ENCODE measurements at places on chromosomes 12 and 14.

DNA sequence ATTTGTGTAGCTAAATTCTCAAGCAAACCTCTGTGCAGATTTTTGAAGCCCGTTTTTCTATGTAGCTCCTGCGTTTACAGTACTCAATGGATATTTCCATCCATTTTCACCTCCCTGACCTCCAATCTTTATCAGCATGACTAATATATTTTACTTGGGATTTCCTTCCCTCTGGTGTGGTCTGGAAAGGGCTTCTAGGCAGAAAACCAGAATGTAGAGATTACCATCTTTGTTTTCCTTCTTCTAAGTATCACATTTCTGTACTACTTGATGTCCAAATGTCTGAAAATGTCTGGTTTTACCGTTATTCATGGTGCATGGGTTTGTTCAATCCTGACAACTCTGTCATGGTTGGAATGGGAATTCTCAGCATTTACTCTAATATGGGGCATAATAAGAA lies 907.6 kb upstream of the FLRT2 start:
- H3K4me3 ChIP-seq = no peak overlapping the region
- H3K4me1 ChIP-seq = no peaks in the 10 kb centered on the region
- H3K36me3 ChIP-seq = no peaks in the 10 kb centered on the region
- H3K27me3 ChIP-seq = no peaks in the 10 kb centered on the region
- no peak overlapping the region for H3K27ac ChIP-seq

DNA sequence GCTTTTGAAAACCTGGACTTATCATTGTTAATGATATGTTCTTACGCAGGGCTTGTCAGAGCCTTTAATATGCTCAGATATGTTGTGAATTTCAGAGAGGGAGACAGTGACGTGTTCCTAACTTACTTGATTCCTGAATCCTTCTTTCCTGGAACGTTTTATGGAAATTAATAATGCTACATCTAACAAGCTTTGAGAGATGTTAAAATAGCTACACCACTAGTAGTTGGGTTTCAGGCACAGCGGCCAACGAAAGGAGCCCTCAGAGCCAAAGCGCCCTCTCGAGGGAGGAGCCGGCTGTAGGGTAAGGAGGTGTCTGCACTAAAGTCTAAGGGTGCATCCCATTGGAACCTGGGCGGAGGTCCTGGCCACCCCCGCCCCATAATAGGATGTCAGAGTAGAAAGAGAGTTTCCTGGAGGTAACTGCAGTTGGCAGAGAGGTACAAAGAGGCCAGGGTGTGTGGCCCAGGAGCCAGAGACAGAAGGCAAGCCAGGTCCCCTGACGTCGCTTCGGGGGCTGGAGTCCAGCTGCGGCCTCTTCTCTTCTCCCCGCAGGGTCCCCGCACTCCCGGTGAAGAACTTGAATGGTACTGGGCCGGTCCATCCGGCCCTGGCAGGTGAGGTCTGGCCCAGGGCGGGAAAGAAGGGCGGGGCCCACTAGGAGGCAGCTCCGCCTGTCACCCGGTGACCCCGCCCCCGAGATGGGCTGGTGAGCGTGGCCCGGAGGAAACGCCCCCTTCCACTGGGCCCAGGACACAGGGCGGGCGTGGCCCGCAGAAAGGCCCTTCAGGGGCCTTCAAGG lies 36.3 kb downstream of the DTX1 start:
- H3K4me1 ChIP-seq = peaks cover 8% of the 10 kb centered on the region
- peak overlapping the region; percentile 27 for H3K4me3 ChIP-seq
- DNase-seq = peak; percentile 75
- H3K36me3 ChIP-seq = peaks cover 29% of the 10 kb centered on the region
- H3K27ac ChIP-seq = no peak overlapping the region

- H3K27ac ChIP-seq = no peak overlapping the region
- no peak for DNase-seq
- H3K36me3 ChIP-seq = no peaks in the 10 kb centered on the region
- H3K27me3 ChIP-seq = no peaks in the 10 kb centered on the region
- no peaks in the 10 kb centered on the region for H3K4me1 ChIP-seq
- H3K4me3 ChIP-seq = no peak overlapping the region
These were observed 213.1 kb upstream of the FLRT2 start for GRCh38 chr14:85316701-85317410.

- H3K36me3 ChIP-seq = peaks cover 5% of the 10 kb centered on the region
- H3K27ac ChIP-seq = no peak overlapping the region
- H3K4me1 ChIP-seq = no peaks in the 10 kb centered on the region
- peaks cover 82% of the 10 kb centered on the region for H3K27me3 ChIP-seq
- no peak for DNase-seq
- H3K4me3 ChIP-seq = no peak overlapping the region
These were observed 4.4 kb downstream of the KRT76 start for GRCh38 chr12:52772772-52773171.

DNA sequence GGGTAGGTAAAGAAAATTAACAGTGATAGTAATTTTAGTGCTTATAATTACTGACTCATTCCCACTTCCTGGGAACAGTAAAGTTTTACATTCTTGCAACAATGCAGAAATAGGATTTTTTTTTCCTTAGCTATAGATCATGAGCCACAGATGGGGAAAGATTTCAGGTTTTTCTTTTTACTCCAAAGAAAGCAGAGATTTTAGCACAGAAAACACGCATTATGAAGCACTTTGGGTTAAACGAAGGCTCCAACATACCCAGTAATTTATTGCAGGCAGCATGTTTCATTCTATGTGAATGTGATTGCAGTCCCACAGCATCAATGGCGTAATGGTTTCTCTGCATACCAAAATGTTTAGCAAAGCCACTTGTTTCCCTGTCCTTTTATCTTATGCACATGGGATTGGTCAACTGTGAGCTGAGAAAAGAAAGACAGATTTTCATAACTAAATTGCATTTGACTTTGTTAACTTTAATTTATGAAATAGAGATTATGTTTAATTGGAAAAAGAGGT lies 124.6 kb upstream of the E2F7 start:
- H3K27me3 ChIP-seq = no peaks in the 10 kb centered on the region
- H3K4me3 ChIP-seq = no peak overlapping the region
- no peak overlapping the region for H3K27ac ChIP-seq
- H3K4me1 ChIP-seq = no peaks in the 10 kb centered on the region
- no peak for DNase-seq

DNA sequence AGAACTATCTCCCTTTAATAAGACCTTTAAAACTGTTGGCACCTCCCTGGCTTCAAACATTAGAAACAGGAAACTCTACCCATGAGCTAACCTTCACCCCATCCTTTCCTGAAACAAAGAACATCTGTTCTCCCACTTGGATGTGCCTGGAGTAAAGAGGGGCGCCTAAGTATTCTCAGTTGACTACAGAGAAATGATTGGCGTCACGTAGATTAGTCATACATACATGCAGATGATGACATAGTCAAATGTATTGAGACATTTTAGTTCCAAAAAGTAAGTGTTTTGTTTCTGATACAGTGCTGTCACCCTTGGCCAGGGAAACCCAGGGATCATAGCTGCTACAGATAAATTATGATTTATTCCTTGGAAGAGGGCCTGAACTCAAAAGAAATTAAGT lies 260.0 kb upstream of the PLEKHG7 start:
- peaks cover 38% of the 10 kb centered on the region for H3K4me1 ChIP-seq
- H3K36me3 ChIP-seq = no peaks in the 10 kb centered on the region
- peak; percentile 33 for DNase-seq
- no peaks in the 10 kb centered on the region for H3K27me3 ChIP-seq
- H3K4me3 ChIP-seq = no peak overlapping the region
- H3K27ac ChIP-seq = peak overlapping the region; percentile 63

GRCh38 chr14:76742966-76743365 lies 18.3 kb upstream of the VASH1 start:
- peak; percentile 20 for DNase-seq
- H3K4me3 ChIP-seq = no peak overlapping the region

GRCh38 chr14:57291692-57292647 lies 23.2 kb downstream of the AP5M1 start:
- H3K36me3 ChIP-seq = no peaks in the 10 kb centered on the region
- DNase-seq = no peak
- H3K27ac ChIP-seq = no peak overlapping the region
- H3K4me1 ChIP-seq = no peaks in the 10 kb centered on the region
- no peak overlapping the region for H3K4me3 ChIP-seq
- H3K27me3 ChIP-seq = no peaks in the 10 kb centered on the region

- H3K27me3 ChIP-seq = no peaks in the 10 kb centered on the region
- no peak overlapping the region for H3K4me3 ChIP-seq
- peak overlapping the region; percentile 5 for H3K27ac ChIP-seq
- no peaks in the 10 kb centered on the region for H3K36me3 ChIP-seq
- H3K4me1 ChIP-seq = peaks cover 40% of the 10 kb centered on the region
These were observed 474.6 kb downstream of the ETNK1 start for GRCh38 chr12:23099604-23100003.

DNA sequence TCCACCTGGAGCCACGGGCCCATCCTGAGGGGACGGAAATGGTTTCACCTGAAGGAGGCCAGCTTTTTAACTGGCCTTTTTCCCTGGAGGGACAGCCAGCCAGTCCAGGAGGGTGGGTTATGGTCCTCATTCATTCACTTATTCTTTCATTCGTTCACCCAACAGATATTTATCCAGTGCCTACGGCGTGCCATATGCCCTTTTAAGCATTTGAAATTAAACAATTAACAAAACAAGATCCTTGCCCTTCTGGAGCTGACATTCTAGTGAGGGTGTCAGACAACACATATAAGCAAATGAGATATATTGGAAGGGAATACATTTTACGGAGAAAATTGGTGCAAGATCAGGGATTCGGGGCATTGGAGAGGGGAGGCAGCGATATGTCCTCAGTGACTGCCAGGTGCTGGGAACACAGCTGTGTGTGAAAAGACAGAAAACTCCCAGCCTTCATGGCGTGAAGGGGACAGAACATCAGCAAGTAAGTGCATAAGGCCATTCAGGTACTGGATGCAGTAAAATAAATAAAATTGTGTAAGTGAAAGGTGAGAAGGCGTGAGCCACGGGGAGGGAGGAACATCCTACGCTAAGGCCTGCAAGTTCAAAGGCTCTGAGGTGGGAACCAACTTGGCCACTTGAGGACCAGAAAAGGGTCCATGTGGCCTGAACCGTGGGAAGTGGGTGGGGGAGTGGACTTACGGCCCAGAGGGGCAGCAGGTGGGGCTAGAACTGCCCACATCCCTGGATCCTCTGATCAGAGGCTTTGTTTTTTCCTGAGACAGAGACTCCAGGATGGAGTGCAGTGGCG lies 684 bp upstream of the ABCB9 start:
- no peaks in the 10 kb centered on the region for H3K27me3 ChIP-seq
- H3K4me1 ChIP-seq = peaks cover 16% of the 10 kb centered on the region
- H3K36me3 ChIP-seq = peaks cover 11% of the 10 kb centered on the region
- no peak for DNase-seq
- H3K4me3 ChIP-seq = peak overlapping the region; percentile 69
- H3K27ac ChIP-seq = no peak overlapping the region

DNA sequence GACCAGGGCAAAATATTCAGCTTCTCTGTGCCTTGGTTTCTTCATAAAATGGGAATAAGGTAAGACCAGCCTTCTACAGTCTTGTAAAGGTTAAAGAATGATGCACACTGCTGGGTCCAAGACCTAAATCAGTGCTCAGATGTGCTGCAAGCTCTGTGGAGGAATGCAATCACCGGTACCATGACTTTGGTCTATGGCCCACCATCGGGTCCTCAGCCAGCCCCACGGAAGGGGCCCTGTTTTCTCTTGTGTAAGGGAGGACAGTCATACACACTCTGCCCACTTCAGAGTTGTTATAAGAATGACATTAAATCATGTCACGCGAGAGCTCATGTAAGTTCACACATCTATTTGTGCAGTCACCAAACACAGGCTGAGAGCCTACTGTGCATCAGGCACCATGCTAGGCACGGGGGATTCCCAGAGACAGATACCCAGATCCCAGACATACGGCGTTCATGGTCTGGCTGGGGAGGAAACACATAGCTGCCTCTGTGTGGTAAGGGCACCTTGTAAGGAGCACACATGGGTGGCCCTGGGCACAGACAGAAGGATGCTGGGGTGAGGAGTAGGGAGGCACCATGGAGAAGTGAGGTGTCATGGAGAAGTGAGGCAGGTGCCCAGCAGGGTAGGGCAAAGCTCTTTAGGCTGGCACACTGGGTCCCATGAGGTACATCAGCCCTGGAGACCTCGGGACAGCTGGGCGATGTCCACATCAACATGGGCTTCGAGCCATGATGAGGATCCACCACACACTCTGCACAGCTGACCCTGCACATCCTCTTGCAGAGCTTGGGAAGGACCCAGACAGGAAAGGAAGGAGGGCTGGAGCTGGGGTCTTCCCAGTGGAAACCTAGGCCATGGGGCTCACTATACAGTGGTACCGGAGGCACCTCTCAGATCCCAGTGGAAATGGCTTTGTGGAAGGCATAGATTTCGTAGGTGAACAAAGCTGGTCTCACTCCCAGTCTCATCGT lies 190.4 kb upstream of the DIO3 start:
- no peak overlapping the region for H3K27ac ChIP-seq
- H3K4me3 ChIP-seq = no peak overlapping the region
- peaks cover 38% of the 10 kb centered on the region for H3K27me3 ChIP-seq

- peaks cover 62% of the 10 kb centered on the region for H3K27me3 ChIP-seq
- no peak overlapping the region for H3K27ac ChIP-seq
- no peaks in the 10 kb centered on the region for H3K36me3 ChIP-seq
- DNase-seq = peak; percentile 5
- no peak overlapping the region for H3K4me3 ChIP-seq
- peaks cover 8% of the 10 kb centered on the region for H3K4me1 ChIP-seq
These were observed 227.7 kb upstream of the DIO3 start for GRCh38 chr14:101333335-101334280.

DNA sequence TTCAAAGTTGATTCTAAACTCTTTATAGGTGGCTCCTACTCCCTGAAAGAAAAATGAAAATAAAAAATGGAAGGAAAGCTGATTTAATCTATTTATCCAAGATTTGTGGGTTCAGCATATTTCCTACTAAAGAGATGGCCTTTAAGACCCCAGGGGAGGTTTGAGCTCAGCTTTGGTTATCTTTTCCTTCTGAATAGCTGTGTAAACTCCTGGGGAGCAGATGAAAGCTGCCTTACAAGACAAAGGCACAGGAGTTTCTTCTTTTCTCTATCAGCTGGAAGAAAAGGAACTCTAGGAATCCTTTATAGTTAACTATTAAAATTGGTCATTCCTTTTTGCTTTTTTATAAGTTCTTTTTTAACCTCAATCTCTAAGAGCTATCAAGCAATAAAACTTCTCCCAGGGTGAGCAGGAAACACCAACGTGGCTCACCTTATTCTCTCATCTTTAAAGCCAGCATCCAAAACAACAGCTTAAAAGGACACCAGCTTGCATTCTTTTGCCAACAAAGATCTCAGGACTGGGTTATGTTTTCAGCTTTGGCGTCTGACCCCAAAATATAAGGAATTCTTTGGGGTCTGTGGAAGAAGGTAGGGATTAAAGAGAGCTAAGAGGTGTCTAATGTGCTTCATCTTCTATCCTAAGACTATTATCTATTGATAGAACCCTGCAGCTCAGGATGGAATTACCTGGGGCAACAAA lies 371.7 kb upstream of the KITLG start:
- peak overlapping the region; percentile 29 for H3K27ac ChIP-seq
- no peaks in the 10 kb centered on the region for H3K36me3 ChIP-seq
- no peak overlapping the region for H3K4me3 ChIP-seq
- no peaks in the 10 kb centered on the region for H3K27me3 ChIP-seq

DNA sequence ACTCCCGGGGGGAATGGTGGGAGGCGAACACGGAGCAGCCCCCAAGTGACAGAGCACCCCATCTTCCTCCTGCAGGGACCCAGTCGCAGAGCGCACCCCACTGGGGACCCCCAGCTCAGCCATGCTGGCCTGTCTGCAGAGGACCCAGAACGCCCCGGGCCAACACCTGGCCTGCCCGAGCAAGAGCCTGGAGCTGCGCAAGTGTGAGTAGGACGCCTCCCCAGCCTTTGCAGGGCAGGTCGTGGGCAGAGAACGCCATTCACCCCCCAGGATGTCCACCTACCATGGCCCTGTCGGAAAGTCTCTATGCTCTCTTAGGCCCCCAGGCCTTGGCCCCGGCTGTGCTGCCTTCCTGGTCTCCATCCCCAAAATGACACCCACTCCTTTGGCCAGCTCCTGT lies 30.4 kb downstream of the FAM222A start:
- H3K27me3 ChIP-seq = peaks cover 15% of the 10 kb centered on the region
- no peak overlapping the region for H3K4me3 ChIP-seq
- peaks cover 20% of the 10 kb centered on the region for H3K4me1 ChIP-seq

Measured in Calu3 (cell line).